ENCODE measurements at places on chromosomes 12 and 14.

GRCh38 chr12:27177706-27178105 is 66.4 kb upstream of the STK38L start:
- no peak for DNase-seq

DNA sequence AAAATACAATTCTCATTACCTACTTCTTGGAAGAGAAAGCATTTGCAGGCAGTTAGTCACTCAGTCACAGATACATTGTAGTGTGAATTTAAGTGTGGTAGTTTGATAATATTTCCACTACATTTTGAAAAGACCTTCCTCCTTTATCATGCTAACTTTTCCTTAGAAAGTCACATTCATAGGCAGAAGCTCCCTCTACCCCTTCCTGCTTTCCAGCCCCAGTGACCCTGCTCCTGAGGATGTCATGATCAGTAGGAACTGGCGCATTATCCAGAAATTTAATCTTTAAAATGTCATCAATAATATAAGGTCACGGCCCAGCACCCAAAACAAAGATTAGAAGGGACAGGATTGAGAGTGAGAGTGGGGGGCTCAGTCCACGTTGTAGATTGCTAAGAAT is 707.4 kb upstream of the STXBP6 start:
- no peak for DNase-seq

DNA sequence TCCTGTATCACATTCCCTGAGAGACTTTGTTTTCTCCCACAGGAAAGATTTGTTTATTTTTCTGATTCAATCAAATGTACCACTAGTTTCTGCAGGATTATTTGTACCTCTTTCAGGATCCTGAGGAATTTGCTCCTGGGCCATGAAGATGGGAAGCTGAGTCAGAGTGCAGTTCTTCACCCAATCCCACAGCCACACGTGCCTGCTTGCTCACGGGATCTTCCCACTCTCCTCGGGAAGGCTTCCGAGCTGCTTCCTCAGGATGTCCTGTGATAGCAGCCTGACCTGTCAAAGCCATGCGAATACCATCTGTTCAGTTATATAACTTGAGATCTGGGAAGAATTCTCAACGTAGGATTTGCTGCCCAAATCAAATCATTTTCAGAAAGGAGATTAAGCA is 41.8 kb upstream of the HIF1A start:
- no peak for DNase-seq

GRCh38 chr14:85445151-85445795 is 84.7 kb upstream of the FLRT2 start:
- no peak for DNase-seq

DNA sequence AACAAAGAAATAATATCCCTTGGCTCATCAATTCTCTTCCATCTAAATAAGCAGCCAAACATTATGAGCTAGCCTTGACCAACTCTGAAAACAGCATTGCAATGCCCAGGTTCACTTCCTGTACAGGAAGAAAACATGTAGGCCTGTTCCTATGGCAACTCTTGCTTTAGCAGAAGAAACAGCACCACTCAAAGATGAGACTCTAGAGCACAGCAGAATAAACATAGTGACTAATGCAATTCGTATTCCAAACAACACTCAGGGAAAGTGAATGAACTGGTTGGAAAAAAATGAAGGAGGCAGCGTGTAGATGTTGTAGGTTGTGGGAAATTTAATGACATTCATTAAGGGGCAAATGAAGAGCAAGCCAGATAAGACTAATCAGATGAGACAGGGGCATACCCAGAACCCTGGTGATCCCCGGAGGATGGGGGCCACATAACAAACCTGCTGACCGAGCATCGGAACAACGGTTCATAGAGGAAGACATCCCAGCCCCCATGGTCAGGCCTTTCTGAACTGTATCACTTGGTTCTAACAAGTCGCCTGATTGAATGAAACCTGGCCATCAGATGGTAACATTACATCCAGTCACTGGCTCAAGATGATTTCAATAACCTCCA is 9.0 kb downstream of the ARHGDIB start:
- DNase-seq, result no peak

DNA sequence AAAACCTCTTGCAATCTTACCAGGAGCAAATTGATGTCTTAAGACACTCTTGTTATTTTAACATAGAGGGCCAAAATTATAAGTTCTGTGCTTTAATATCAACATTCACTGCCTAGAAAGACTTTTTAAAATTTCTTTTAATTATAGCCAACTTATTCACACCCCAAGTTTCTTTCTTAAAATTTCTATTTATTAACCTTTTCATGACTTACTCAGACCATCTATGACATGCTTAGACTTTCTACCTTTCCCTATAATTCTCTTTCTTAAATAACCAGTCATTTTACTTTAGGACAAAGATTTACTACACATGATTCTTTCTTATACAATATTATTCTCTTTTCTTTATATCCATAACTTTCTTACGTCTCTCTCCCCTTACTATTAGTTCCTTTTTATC is 220.4 kb downstream of the NUBPL start:
- no peak for DNase-seq

GRCh38 chr12:111905502-111905901 is 63.5 kb downstream of the MAPKAPK5 start:
- no peak for DNase-seq

DNA sequence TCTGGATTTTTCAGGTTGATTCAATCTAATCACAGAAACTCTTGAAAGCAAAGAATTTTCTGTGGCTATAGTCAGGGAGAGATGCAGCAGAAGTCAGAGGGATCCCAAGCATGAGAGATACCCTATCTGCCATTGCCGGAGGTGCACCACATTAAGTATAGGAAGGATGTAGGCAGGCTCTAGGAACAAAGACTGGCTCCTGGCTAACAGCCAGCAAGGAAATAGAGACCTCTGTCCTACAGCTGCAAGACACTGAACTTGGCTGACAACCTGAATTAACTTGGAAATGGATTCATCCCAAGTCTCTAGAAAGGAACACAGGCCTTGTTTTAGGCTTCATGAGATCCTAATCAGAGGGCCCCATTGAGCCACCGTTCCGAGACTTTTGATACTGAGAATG is 364.9 kb upstream of the FLRT2 start:
- DNase-seq, result no peak

DNA sequence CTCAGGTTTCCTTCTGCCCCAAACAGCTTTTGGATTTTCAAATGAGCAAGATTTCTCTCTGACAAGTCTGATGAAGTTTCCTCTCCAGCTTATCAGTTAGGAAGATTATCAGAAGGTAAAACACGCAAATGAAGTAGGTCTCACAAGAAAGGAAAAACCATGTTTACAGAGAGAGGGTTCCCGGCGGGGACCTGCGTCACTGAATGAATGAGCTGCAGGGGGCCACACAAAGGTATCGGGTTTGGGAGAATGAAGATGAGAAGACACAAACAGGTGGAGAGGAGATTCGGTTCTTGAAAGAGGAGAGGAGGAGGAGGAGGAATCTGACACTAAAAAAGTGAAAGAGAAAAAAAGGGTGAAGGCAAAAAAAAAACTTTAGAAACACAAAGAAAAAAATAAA is 208.6 kb downstream of the CALM1 start:
- no peak for DNase-seq

- no peak for DNase-seq
Observed at GRCh38 chr12:71536279-71536938, 96.8 kb downstream of the LGR5 start.

- no peak for DNase-seq
Observed at GRCh38 chr12:75483431-75483830, 2.9 kb downstream of the GLIPR1 start.

DNA sequence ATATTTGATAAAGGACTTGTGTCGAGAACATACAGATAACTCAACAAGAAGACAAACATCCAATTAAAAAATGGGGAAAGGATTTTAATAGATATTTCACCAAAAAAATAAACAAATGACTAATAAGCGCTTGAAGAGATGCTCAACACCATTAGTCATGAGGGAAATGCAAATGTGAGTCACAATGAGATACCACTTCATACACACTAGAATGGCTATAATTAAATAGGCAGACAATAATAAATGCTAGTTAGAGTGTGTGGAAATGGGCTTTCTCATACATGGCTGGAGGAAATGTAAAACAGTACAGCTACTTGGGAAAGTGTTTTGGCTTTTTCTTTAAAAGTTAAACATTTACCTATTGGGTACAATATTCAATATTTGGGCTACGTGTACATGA is 34.8 kb downstream of the DLK1 start:
- DNase-seq, result no peak

- DNase-seq, result no peak
Observed at GRCh38 chr14:67060546-67060945, 128.7 kb upstream of the GARIN2 start.

GRCh38 chr12:127590868-127591267 is 676.1 kb upstream of the TMEM132C start:
- no peak for DNase-seq

- DNase-seq, result no peak
Observed at GRCh38 chr12:117805865-117806264, 162.9 kb downstream of the KSR2 start.

- DNase-seq, result no peak
Observed at GRCh38 chr12:11535127-11535526, 114.3 kb upstream of the ETV6 start.

DNA sequence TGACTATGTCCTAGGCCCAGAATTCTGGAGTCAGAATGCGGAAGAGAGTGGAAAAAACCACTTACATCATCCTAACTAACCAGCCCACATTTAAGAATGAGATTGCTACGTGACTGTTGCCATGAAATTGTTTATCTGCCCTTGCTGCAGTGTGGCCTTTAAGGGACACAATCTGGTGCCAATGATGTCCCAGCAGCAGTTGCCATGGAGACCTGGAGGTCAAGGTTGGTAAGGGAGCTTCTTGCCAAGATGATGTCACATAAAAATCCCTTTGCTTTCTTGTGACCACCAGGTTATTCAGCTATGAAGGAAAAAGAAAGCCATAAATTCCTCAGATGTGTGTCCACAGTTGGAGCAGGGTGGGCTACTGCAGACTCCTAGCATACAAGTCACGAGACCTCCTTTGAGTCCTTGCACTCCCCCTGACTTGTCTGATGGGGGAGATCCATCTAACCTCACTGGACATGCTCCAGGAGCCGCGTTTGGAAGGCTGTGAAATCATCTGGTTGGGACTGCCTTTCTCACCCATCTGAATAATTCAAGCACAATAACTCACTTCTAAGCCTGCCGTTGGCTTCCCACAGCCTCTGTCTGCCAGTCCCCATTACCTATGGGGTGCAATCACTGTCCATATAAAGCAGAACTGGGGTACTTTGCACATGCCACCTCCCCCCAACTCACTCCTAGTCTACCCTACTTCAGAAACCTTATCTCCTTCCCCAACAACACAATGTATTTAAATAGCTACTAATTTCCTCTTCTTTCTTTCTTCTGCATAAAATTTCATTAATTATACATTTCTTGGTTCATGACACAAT is 165.6 kb downstream of the ZFP36L1 start:
- DNase-seq, result no peak

GRCh38 chr14:54597795-54598443 is 31.0 kb downstream of the SAMD4A start:
- no peak for DNase-seq

- DNase-seq, result no peak
Observed at GRCh38 chr12:56953314-56953713, 4.1 kb downstream of the RDH16 start.

- DNase-seq, result no peak
Observed at GRCh38 chr14:56005191-56006053, 112.8 kb upstream of the PELI2 start.

- DNase-seq, result no peak
Observed at GRCh38 chr14:45891417-45892080, 638.5 kb upstream of the MIS18BP1 start.

DNA sequence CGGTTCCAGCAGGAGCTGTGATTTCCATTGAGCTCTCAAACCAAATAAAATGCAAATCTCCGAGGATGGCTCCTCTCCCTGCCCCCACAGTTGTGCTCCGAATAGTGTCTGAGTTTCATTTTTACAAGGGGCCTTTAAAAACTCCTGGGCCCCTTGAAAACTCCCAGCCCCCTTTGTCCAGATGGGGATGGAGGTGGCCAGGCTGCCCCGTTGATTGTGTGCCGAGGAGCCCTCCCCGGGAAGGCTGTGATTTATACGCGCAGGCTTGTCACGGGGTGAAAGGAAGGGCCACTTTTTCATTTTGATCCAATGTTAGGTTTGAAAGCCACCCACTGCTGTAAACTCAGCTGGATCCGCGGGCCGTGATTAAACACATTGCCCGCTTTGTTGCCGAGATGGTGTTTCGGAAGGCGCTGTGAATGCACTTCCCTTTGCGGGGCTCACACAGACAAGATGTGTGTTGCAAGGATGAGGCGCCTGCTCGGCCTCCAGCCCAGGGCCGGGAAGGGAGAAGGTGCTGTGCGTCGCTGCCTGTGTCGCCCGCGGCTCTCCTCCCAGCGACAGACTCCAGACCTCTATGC is 98.8 kb downstream of the TMEM132C start:
- no peak for DNase-seq

- DNase-seq, result no peak
Observed at GRCh38 chr12:106025129-106025528, 113.6 kb downstream of the NUAK1 start.

DNA sequence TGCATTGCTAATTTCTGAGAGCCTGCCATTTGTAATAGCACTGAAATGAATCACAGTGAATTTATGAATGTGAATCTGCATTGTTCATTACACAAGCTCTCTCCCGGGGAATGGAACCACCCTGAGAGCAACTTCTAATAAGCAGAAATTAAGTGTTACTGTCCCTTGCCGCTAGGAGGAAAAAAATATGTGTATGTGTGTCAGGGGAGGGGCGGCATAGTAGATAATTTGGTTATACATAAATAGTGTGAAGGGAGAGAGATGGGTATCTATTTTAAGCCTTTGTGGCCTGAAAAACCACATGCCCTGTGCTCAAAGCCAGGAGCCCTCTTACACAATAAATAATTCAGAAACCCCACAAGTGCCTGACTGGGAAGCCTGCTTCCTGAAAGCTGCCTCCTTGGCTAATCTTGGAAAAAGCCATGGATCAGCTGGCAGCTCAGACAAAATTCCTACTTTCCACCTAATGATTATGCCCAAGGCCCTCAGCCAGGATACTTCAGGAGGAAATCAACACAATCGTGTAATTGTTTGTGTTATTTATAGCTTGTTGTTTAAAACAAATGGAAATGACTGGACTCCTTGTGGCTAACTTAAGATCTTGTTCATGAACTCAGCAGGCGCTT is 366.2 kb upstream of the KITLG start:
- no peak for DNase-seq

DNA sequence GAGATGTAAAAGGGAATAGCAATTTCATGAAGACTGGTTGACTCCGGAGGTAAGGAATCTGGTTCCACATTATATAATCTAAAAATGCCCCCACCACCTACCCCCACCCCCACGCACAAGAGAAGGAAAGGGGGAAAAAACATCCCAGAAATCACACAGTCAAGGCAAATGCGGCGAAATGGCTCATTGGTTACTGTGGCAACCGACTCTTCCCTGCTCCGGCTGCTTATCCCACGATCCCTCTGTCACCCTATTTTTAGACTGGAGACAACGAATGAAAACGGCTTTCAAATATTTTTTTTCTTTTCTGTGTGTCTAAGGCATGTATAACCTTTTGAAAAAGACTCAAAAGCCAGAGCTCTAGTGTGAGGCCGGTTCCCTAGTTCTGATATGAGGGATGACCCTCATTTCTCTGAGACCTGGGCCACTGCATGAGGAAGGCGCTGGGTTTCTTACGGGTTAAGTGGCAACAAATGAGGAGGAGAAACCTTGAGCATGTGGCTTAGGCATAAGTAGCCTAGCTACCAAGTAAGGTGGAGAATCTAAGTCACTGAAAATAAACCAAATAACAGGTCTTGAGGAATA is 148.3 kb upstream of the GRIN2B start:
- DNase-seq, result no peak

Measured in stimulated activated CD4-positive, alpha-beta T cell treated with anti-CD3 and anti-CD28 coated beads, TNF-alpha, amount 100 ng/mL, for 4 hours (primary cell).